ENCODE measurements at places on chromosomes 1 and 21. TPM values are rescaled to one million over a fixed set of nuclear protein-coding genes. Genes with fewer than 3 reads are reported as not detected.

The SLC26A9 gene
- polyA plus RNA-seq = 17.3 TPM

The TEDDM1 gene
- not detected for polyA plus RNA-seq

The AXDND1 gene
- polyA plus RNA-seq = 0.31 TPM

The FAM131C gene
- polyA plus RNA-seq = not detected

The PCAT6 gene
- polyA plus RNA-seq = 0.84 TPM

The PDPN gene
- polyA plus RNA-seq = 10.6 TPM

The KCNE1 gene
- polyA plus RNA-seq = 23.2 TPM

The KCNE2 gene
- polyA plus RNA-seq = not detected

The PEX19 gene
- 13.1 TPM for polyA plus RNA-seq

The TMOD4 gene
- polyA plus RNA-seq = 0.31 TPM

The TMEM125 gene
- polyA plus RNA-seq = 127 TPM

The NUDT4B gene
- 5.7 TPM for polyA plus RNA-seq

The SLC50A1 gene
- polyA plus RNA-seq = 114 TPM

The LYST gene
- 9.8 TPM for polyA plus RNA-seq

The PLEKHA6 gene
- 3.8 TPM for polyA plus RNA-seq

The ATP1A4 gene
- 0.08 TPM for polyA plus RNA-seq

The RAP1GAP gene
- polyA plus RNA-seq = 5.6 TPM

The KRTAP19-1 gene
- not detected for polyA plus RNA-seq

The CENPF gene
- polyA plus RNA-seq = 1.2 TPM

The SEC16B gene
- polyA plus RNA-seq = 2.6 TPM

The HTR6 gene
- not detected for polyA plus RNA-seq

The UBAP2L gene
- polyA plus RNA-seq = 67.3 TPM

The KCNJ15 gene
- 46.7 TPM for polyA plus RNA-seq

The KCND3 gene
- 1.8 TPM for polyA plus RNA-seq

The PROK1 gene
- polyA plus RNA-seq = 0.22 TPM

The C1orf74 gene
- polyA plus RNA-seq = 0.75 TPM

The PROX1 gene
- polyA plus RNA-seq = 0.33 TPM

The SYT14 gene
- not detected for polyA plus RNA-seq

The FRRS1 gene
- polyA plus RNA-seq = 0.67 TPM

The LCE1B gene
- polyA plus RNA-seq = not detected

The CLDN19 gene
- polyA plus RNA-seq = 0.04 TPM

The C1orf185 gene
- polyA plus RNA-seq = not detected

The SPATC1L gene
- 6.6 TPM for polyA plus RNA-seq

The ADAM30 gene
- polyA plus RNA-seq = not detected

The NUP210L gene
- polyA plus RNA-seq = 0.08 TPM

The SPOCD1 gene
- polyA plus RNA-seq = 6.0 TPM

The SLC6A17 gene
- polyA plus RNA-seq = 0.02 TPM

The LCE2B gene
- polyA plus RNA-seq = not detected

All from lung (tissue), 17 donors.